ENCODE measurements at places on chromosomes 1 and 21.
A peak's percentile ranks its signal among the peaks of the same experiment; 100 is the strongest.

DNA sequence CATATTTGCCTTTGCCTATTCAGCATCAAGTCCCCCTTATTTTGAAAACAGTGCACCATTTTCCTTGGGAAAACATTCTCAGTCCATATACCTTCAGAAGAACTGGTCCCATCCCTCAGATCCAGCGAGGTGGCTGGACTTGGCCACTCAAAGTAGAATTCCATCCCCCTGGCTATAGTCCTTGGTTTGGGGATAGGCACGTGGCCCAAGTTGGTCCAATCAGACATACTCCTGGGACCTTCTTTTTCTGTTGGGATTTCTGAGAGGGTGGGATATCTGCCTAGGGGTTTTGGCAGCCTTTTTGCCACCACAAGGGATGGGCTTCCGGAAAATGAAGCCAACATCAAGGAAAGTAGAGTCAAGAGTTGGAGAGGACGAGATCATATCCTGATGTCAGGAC, 10.7 kb upstream of the MATN1 start:
- no peak for DNase-seq

GRCh38 chr1:7692005-7692404, 79.1 kb upstream of the VAMP3 start:
- DNase-seq: no peak

- no peak for DNase-seq
These were observed 49.3 kb upstream of the PSEN2 start for GRCh38 chr1:226820941-226821718.

GRCh38 chr1:107963601-107964335, 1.2 kb downstream of the VAV3 start:
- no peak for DNase-seq

- DNase-seq: no peak
These were observed 32.2 kb downstream of the HENMT1 start for GRCh38 chr1:108628665-108629064.

- peak; percentile 7 for DNase-seq
These were observed 38.6 kb downstream of the GPR3 start for GRCh38 chr1:27430903-27431600.

DNA sequence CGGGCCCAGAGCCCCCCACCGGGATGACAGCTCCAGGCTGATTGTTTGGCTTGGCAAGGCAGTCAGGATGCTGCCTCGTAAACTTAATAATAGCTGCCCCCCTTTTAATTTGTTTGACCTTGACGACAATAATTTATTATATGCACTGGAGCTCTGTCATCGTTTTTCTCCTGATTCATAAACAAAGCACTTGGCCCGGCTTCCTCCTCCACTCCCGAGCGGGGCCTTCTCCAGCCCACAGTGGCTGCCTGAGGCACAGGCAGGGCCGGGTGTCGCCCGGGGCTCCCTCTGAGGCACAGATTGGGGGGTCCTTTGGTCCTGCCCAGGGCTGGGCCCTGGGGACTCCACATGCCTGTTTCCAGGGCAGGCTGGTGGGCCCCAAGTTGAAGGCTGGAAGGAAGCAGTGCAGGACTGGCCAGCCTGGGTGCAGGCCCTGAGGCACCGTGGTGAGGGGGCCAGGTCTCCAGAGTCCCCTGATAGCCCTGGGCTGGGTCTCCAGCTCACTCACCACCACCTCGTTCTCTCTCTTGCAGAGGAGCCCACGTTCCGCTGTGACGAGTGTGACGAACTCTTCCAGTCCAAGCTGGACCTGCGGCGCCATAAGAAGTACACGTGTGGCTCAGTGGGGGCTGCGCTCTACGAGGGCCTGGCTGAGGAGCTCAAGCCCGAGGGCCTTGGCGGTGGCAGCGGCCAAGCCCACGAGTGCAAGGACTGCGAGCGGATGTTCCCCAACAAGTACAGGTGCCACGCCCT, 52.0 kb upstream of the ARHGEF16 start:
- DNase-seq: no peak

DNA sequence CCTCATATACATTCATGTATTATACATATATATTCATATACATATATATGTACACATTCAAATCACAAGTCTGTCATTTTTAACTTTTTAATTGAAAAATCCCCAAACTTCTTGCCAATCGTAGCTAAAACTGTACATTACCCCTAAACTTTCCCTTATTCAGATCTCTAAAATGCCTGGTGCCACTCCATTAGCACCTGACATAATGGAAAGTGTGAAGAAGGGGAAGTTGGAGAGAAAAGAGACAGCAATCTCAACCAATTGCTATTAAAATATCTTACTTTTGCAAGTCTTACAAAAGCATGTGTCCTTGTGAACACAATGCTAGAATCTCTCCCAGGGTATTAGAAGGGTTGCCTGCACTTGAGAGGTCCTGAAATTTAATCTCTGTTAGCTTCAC, 22.7 kb upstream of the PRKACB start:
- DNase-seq: no peak

DNA sequence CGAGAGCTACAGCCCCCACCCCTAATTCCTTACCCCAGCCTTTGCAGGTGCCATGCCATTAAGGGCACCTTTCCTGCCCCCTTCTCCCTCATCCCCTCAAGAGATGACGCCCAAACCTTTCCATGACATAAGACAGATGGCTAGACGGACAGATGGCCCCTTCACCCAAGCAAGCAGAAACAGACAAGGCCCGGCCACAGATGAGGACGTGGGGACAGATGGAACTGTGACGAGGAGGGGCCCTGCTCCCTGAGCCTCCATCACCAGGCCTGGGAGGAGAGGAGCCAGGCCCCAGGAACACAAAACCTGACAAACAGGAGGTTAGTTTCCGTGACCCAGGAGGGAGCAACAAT, 24.7 kb upstream of the PEF1 start:
- no peak for DNase-seq

DNA sequence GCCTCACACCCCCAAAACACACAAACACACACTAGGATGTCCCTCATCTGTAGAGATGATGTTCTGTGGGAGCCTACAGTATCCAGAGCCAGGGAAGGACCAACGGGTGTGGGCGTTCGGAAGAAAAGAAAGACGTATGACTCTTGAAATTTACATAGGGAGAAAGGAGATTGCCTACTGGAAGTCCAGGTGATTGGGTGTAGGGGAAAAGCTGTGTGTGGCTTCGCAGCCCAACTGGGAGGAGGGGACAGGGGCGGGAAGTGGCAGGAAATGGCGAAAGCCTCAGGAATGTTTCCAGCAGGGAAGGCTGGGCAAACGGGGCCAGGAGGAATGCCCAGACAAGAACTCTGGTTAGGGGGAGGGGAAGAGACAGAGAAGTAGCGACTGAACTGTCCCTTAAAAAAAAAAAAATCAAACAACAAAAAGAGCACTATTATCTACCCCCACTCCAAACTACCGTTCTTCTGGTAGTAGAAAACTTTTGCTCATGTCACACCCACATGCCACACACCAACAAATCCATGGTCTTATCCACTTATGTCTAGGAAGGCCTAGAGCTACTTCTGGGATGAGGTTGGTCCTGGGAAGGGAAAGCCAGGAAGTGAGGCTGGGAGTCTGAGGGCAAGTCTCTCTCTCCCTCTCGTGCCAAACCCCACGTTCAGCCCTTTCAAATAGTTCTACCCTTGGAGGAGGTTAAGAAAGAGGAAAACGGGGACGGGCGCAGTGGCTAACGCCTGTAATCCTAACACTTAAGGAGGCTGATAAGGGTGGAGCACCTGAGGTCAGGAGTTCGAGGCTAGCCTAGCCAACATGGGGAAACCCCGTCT, 1.8 kb upstream of the CKS1B start:
- DNase-seq: no peak

DNA sequence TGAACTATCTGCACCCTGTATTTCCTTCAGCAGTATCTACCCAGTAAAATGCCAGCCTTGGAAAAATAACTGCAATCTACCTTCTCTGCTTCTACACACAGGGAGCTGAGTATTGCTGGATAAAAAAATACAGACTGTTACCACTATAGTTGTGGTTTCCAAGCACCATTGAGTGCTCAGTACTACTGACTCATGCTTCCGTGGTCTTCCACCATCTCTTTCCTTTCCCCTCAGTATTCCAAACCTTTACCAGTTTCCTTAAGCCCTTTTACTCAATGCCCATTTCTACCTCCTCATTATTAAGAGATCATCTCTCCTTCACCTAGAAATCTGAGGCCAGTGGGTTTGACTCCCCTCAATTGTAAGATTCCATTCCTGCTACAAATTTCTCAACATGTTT, 23.8 kb downstream of the GLMN start:
- DNase-seq: no peak

- no peak for DNase-seq
These were observed 70.2 kb downstream of the FOXD2 start for GRCh38 chr1:47507881-47508701.
